ENCODE measurements at places on chromosomes 2 and 18.

- DNase-seq, result no peak
Observed at GRCh38 chr2:65349863-65350262, 82.5 kb downstream of the SPRED2 start.

DNA sequence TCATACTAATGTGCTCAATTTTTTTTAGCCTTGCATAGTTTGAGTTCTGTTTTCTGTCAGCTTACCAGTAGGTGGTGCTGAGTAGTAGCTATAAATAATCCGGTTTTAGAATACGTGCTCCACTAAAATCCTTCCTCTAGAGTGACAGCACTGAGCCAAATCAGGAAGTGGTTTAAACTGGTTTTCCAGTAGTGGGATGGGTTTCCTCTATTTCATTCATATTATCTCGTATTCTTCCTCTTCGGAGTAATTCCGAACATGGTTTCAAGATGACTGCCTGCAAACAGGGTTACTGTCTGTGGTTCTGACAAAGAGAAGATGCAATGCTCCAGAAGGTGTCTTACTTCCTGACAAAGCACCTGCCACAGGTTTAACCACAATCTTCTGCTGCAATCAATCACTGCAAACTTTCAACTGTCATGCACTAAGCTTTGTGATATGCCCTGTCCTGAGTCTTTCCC, 496.9 kb upstream of the VRK2 start:
- DNase-seq, result no peak

GRCh38 chr2:156526950-156527636, 90.9 kb downstream of the GPD2 start:
- no peak for DNase-seq

DNA sequence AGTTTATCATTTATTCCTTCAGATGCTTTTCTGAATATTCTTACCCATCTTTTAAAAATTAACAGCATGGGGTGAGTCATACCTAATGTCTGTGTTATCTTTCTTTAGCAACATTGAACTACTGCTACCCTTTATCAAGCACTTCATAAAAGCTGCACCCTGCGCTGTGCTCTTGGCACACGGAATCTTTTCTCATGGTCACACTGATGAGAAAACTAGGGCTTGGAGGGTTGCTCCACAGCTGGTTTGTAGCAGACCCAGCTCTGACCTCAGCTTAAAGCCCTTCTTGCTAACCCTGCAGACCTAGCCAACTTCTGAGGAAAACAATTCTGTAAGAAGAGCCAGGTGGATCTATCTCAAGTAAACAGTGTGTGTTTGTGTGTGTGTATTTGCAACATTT, 106.3 kb downstream of the RNF144A start:
- no peak for DNase-seq

- DNase-seq, result no peak
Observed at GRCh38 chr2:135050684-135051083, 1.4 kb upstream of the RAB3GAP1 start.

GRCh38 chr18:37243741-37244140, 321.9 kb downstream of the CELF4 start:
- no peak for DNase-seq

DNA sequence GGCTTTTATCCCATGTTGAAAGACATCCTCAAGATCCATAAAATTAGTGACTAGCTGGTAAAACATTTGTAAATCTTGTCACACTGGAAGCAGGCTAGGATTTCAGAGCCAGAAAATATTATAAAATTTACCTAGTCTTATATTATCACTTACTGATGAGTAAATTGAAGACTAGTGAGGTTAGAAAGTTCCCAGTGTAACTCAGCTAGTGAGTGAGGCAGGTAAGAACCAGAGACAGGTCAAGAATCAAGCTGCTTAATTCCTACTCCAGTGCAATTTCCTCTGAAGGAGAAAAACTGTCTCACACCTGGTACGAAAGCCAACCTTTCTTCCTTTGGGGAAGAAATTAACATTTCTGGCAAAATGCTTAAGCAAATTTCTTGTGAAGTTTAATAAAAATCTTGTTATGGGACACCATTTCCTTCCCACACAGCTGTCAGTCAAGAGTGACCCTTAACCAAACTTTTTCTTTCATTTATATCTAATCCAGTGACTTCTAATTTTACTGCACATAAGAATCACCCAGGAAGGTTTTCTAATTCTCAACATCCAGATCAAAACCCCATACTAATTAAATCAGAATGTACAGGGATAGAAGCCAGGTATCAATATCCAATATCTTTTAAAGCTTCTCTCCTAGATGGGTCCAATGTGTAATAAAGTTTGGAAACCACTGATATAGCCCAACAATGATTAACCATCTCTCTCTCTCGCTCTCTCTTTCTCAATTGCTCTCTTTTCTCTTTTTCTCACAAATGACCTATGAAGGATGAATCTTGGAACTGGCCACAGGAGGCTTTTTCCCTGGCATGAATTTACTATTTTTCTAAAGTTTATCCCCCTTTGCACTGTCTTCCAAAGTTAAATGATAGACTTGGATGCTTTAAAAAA, 264.3 kb upstream of the SLC39A10 start:
- no peak for DNase-seq

DNA sequence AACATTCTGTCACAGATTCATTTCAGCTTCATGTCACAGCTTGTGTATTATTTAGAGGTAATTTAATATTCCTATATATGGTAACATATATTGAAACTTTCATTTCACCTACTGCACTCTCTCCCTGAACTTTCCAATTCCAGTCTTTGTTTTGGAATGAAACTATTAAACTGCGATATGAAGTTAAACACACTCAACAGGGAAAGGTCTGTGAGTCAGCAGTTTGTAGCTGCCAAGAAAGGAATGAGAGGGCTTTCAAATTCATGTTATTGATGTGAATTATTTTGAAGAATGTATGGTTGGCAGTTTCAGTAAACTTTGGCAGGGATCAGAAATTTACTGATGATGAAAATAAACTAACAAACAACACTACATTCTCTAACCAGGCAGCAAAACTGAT, 148.3 kb downstream of the HNMT start:
- DNase-seq, result no peak

DNA sequence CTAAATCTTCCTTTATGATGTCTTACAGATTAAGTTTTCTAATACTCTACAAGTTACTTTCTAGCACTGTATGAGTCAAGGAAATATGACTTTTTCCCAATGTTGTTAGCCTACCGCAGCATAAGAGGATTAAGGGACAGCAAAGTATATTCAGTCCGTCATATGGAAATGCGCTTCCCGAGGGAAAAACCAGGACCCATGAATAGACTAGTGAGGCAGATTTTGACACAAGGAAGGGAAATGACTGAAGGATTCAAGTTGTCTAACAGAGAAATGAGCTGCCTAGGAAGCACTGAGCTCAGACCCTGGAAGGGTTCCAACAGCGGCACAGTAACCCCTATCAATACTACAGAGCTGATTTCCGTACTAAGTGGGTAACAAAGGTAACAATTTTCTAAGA, 12.0 kb downstream of the SEPTIN10 start:
- DNase-seq, result no peak

DNA sequence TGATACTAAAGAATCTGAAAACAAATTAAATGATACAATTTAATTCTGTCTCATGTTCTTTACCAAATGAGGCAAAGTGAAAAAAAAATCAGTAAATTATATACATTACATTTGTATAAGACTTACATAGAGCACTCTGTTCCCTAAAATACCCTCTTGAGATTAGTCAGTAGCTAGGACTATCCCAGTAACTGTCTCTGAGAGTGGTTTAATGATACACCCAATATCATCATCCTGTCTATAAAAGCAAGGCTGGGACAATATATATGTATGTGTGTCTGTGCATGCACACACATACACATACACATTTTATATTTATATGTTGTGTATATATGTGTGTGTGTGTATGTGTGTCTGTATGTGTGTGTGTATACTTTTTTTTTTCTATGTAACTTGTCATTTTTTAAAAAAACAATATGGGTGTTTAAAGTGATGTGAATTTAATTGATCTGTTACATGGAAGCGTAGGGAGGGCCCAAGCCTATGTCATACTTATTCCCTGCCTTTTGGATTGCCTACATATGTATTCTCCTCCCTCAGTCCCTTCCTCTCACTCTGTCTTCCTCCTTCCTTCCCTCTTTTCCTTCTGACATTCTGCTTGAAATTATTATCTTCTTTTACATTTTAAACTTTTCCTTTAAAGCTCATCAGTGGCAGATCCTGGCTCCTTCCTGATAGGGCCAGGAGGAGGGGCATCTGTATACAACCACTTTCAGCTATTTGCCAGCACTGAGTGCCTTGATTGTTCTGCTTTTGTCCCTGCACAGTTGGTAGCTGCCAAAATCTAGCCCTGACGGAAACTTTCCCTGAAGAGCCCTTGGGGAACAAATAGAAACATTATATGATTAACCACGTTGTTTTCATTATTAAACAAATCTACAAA, 6.8 kb downstream of the ASXL3 start:
- DNase-seq, result no peak

GRCh38 chr2:201237486-201238123, 22.7 kb upstream of the CASP8 start:
- DNase-seq, result no peak

DNA sequence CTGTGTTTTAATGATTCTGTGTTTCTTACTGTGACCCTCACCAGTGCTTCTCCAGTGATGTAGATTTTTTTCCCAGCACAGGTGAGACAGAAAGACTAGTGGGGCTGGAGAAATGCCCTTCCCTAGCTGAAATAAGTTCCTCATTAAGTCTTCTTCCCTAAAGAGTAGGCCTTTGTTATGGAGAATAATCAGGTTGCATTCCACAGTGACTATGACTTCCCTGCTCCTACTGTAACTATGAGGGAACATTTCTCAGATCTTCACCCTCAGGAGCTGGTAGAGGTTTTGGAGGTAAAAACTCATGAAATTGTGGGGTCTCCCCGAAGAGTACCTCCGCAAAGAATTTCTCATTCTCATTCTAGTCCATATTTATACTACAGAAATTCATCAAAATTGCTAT, 286.2 kb downstream of the GRB14 start:
- DNase-seq, result no peak

- DNase-seq, result no peak
Observed at GRCh38 chr2:26054598-26055348, 20.9 kb downstream of the RAB10 start.

- no peak for DNase-seq
Observed at GRCh38 chr2:11038641-11039040, 116.6 kb upstream of the SLC66A3 start.

DNA sequence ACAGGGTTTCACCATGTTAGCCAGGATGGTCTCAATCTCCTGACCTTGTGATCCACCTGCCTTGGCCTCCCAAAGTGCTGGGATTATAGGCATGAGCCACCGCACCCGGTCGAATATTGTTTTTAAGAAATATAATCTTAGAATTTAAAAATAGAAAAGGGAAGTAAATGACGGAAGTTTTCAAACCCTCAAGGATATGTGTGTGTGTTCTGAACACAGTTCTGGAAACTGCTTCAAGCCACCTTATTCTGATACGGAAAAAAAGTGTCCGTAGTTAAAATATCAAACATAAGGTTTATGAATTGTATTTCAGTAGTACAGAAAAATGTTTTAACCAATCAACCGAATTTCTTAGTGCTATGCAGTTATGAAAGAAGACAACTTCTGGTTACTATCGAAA, 115.9 kb downstream of the UPP2 start:
- no peak for DNase-seq

- no peak for DNase-seq
Observed at GRCh38 chr2:237509151-237509550, 22.1 kb downstream of the MLPH start.

DNA sequence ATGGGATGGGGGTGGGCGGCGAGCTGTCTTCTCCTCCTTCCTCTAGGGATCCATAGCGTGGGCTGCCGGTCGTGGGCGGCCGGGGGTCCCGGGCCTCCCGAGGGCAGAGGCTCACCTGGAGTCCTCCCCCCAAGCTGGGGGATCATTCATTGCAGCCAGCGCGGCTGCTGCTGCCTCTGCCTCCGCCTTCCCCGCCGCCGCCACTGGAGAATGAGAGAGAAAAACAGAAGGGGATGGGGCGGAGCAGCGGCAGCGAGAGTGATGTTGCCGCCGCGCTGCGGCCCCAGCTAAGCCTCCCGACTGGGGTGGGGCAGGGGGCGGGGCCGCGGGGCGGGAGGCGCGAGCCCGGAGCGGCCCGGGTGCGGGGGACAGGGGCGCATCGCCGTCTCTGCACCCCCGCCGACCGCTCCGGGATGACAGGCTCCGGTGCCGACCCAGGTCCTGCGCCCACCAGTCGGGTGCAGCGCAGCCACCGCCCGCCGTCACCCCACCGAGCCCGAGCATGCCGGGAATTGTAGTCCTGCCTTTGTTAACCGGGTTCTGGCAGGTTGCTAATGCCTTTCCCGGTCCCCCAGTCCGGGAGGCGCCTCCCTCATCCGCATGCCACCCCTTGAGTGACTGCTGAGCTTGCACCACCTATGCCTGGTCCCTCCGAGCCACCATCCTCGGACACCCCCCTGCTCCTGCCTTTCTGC, at the start of gene KIF3C:
KIF3C (minus strand) TSS at position 225 of the 695 bp plus-strand sequence. CDS start 580 bp downstream, outside the sequence.
- DNase-seq, result peak; percentile 82

GRCh38 chr2:118272391-118272790, 184.1 kb downstream of the INSIG2 start:
- DNase-seq, result no peak

DNA sequence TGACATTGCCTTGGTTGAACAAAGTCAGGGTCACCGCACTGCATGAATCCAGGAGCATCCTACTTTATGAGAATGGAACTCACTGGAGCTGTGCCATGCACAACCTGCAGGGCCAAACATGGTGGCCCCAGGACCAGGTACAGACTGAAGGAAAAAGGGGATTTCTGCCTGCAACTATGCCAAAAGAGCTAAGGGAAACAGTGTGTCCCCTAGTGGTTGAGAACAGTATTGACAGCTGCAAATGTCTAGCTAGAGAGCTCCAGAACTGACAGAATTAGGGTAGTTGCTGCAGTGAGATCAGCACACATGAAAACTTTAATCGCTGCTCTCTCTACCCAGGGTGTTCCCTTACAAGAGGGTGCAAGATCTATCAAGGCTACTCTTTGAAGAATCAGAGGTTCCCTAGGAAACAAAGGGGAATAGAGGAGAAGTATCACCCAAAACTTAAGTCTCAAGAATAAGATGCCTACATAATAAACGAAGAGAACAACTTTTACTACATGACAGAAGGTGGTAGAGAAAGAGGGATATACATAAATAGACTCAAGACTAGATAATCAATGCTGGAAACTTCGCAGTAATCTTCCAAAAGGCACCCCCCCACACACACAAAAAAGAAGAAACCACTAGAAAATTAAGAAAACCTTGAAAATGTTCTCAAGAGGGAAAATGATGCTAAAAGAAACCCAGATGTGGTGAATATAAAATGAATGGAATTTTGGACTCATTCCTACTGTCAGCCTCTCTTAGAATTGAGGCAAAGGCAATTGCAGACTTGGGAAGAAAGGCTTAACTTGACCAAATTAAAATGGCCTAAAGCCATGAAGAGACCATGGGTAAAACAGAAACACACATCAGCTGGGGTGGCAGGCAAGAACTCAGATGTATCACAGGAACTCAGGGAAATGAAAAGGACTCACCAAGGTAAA, 43.6 kb upstream of the IHH start:
- DNase-seq, result no peak

DNA sequence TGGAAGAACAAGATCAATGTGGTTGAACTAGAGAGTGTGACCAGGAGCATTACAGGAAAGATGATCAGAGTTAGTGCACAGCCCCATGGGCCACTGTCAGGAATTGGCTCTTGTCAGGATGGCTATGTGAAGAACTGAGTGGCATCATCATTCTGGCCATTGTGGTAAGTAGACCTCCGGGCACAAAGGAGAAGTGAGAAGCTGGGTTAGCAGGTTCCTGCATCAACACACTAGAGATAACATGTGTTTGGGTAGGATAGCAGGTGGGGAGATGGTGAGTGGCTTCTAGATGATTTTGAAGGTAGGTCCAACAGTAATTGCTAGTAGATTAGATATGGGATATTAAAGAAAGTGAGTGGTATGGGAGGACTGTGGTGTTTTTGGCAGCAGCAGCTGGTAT, 408.2 kb downstream of the TSN start:
- DNase-seq, result no peak

Measured in CD4-positive, alpha-beta T cell treated with Interleukin-6 for 4 hours (primary cell).